ENCODE measurements at places on chromosomes 13 and 19. TPM values are rescaled to one million over a fixed set of nuclear protein-coding genes. Genes with fewer than 3 reads are reported as not detected.

DNA sequence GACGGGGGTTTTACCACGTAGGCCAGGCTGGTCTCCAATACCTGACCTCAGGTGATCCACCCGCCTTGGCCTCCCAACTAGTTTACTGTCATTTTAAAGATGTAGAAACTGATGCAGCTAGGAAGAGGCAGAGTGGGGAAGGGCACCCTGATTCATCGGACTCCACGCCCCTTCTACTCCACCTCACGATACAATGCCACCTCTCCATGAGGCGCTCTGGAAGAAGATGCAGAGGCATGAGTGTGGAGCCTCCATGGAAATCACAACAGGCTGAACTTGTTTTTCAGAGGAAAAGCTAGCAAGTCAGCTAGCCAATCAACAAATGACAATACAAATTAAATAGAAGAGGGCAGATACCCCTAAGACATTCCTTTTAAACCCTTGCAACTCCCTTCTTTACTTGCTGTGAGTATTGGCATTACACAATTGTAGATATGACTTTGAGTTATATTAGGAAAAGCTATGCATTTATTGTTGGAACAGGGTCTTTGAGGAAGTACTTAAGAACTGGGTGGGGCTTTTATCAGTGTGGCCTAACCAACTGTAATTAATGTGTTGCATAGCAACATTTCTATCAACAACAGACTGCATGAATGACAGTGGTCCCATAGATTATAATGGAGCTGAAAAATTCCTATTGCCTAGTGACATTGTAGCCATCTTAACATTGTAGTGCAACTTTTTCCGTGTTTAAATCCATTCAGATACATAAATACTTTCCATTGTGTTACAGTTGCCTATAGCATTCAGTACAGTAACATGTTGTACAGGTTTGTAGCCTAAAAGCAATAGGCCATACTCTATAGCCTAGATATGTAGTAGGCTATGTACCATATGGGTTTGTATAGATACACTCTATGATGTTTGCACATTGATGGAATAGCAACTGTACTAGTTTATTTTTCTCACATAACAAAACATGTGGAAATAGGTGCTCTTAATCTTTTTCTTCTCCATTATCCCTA lies 17.6 kb downstream of the WDFY2 start:
- no peak for DNase-seq

ADGRE1 gene
- 0.92 TPM for total RNA-seq

ZNF28 gene
- 24.2 TPM for total RNA-seq

DNA sequence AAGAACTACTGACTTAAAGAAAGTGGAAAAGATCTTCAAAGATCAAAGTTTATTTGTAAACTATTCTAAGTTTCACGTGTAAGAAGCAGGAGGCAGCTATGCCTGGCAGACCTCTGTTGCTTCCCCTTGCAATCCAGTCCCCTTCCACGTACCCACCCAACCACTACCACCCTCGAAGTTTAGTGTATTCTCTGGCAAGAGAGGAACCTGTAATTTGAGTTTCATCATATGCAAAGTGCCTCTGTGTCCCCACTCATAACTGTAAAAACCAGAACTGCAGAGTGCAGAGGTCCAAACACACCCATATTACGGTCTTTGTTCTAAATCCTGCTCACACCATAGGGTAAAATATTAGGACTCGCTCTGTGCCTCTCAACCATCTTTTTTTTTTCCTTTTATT lies 75.8 kb upstream of the FRY start:
- no peak for DNase-seq

UNC13A gene
- 0.24 TPM for total RNA-seq

LIPE gene
- total RNA-seq: 7.1 TPM

- DNase-seq: no peak
Observed at GRCh38 chr13:48761256-48761655, 107.5 kb downstream of the CYSLTR2 start.

DNA sequence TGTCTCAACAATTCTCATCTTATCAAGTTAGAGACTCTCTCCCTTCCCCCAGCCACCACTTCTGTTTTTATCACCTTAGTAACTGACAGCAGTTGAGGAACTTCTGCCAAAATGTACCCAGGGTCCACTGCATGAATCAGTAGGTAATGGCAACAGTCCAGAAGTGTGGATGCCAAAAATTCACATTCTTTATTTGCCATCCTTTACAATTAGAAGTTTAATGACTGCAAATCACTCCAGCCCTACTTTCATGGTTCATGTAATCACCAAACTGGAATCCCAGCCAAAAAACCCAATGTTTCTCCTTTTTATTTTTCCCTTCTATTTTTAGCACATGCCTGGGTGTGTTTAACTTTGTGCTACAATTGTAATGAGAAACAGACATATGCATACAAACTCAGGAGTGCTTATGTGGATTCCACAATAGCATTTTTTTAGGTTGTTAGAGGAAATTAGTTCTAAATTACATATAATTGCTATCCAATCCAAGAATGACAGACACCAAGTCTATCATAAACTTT lies 243.5 kb downstream of the RGCC start:
- DNase-seq: no peak

- peak; percentile 7 for DNase-seq
Observed at GRCh38 chr13:114105521-114106225, 26.8 kb downstream of the RASA3 start.

TEKTIP1 gene
- 2.2 TPM for total RNA-seq

DNA sequence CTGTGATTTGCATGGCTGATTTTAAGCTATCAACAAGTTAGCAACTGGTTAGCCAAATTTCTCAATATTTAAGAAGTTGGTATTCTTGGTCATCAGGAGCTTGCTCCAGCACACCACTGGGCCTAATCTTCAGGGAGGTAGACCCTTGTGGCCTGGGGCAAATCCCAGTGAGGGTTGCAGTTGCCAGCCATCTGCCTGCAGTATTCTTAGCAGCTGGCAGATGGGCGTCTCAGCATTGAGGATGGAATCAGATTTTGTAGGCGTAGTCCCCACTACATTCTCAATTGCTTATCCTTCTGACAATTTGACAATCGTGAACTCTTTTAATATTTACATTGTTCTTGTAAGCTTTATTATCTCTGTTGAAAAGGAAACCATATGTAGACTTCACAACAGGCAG lies 1266.2 kb downstream of the SLITRK5 start:
- DNase-seq: no peak

BIVM gene
- 14.9 TPM for total RNA-seq

DNA sequence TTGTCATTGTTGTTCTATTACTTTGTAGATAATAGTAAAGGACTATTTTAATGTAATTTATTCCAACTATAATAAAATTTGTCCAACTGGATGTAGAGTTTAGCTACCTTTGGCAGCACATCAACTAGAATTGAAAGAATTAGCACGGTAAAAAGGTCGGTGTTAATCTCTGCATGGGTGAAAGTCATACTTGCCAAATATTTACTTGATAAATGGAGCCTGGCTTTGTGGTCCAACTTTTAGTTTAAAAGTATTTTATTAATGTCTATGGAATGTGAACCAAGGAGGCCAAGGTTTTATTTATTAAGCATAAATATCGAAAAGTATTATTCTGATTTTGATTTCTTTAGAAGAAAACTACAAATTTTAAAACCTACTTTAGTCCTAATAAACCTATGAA lies 1389.0 kb downstream of the PCDH9 start:
- DNase-seq: no peak

GRCh38 chr13:27549406-27549981 lies 70.8 kb downstream of the LNX2 start:
- peak; percentile 80 for DNase-seq

DNA sequence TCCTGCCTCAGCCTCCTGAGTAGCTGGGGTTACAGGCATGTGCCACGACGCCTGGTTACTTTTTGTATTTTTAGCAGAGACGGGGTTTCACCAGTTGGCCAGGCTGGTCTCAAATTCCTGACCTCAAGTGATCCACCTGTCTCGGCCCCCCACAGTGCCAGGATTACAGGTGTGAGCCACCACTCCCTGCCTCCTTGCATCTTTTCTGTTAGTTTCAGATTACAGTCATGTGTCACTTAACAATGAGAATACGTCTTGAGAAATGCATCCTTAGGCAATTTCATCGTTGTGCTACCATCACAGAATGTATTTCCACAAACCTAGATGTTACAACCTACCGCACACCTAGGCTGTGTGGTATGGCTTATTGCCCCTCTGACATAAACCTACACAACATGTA lies 180.4 kb downstream of the TM9SF2 start:
- DNase-seq: no peak

CKM gene
- 0.50 TPM for total RNA-seq

KCTD4 gene
- total RNA-seq: 0.45 TPM

DNA sequence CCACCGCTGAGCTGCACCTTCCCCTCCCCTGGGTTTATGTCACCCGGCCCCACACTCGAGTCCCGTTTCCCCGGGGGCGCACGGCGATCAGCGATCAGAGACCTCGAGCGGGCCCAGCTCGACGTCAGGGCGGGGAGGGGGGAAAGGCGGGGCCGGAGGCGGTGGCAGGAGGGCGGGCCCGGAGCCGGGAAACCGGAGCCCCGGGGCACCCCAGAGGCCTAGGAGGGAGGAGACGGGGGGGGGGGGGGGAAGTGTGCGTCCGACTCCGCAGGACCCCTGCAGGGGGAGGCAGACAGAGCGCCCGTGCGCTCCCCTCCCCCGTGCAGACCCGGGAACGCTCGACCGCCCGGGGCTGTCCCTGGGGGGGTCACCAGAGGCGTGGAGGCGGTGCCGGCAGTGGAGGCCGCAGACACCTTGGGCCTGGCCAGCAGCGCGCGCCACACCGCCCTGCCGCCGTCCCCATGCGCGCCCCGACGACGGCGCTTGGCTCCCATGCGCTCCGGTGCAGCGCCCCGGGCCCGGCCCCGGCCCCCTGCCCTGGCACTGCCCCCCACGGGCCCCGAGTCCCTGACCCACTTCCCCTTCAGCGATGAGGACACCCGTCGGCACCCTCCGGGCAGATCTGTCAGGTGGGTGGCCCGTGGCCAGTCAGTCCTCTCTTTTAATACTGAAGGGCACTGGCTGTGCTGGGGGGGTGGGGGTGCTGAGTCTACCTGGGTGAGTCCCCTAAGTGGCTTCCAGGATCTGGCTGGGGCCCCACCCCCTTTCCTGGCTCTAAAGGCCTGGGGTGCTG lies 11.8 kb downstream of the PDE4A start:
- DNase-seq: peak; percentile 77

WDR62 gene
- 0.84 TPM for total RNA-seq

GRCh38 chr13:44409595-44409994 lies 36.0 kb downstream of the SERP2 start:
- no peak for DNase-seq

FBXO17 gene
- 3.3 TPM for total RNA-seq

DNA sequence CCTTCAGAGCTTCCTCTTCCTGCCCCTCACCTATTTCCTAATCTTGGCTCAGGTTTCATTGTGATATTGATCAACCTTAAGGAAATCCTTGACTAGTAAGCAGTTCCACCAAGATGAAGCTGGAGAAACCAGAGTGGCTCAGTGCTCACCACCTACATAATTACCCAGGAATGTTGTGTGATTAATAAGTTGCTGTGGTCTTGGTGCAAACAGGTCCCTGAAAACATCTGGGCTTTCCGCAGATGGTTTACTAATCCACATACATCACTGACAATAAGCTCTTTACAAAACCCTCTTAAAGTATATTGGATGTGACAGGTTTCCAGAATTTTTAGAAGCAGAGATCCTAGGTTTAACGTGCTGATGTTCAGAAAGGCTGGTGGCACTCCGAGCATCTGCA lies 8.6 kb upstream of the SERP2 start:
- DNase-seq: no peak

GRCh38 chr13:75829830-75830229 lies 193.7 kb downstream of the LMO7 start:
- no peak for DNase-seq

CGB7 gene
- not detected for total RNA-seq

TBXA2R gene
- total RNA-seq: 1.0 TPM

- DNase-seq: peak; percentile 74
Observed at GRCh38 chr19:12946092-12946721, 545 bp downstream of the RAD23A start.

GRCh38 chr19:6216996-6217751 lies 62.6 kb downstream of the MLLT1 start:
- no peak for DNase-seq

DNA sequence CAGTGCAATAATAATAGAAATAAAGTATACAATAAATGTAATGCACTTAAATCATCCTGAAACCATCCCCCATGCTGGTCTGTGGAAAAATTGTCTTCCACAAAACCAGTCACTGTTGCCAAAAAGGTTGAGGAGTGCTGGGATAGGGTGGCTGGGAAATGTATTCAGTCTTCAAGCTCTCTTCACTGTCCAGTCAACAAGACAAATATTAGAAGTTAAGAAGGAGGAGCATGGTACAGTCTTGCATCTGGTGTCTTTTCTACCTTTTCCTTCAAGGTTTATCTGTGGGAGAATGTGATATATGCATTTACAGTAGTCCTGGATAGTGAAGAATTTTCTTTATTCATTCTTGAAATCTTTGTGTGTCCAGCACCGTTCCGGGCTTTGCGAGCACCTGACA lies 203.4 kb downstream of the GPC5 start:
- no peak for DNase-seq

DNA sequence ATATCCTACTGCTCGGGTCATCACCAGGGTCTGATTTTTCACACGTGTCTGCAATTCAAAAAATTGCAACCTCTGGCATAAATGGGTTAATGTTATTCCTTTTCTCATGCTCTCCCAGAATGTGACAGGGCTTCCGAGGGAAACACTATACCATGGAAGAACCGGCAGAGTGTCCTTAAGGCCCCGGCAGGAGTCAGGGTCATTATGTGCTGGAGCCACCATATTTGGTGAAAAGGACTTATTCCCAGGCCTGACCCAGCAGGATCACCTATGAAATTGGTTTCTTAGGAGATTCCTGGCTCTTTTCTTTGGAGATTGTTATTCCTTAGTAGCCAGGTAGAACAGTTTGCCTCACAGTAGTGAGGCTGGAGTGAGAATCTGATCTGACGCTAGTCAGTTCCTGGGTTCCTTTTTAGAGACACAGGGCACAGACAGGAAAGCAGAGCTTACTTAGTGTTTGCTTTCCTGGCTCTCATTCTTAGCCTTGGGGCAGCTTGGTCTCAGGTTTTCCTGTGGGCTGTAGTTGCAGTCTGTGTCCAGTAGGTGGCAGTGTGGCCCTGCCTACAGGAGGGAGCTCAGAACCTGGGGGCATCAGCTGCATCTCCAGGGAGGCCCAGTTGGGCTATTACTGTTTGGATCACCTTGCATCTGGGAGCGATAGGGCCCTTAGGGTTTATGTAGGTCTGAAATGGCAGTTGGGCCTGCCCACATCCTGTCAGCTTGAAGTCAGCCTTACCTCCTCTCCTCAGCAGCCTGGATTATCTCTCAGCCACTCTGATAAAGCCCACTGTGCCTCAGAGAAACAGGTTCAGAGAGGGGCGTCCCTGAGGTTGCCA lies 12.4 kb downstream of the SNRNP70 start:
- peak; percentile 67 for DNase-seq

GJB6 gene
- not detected for total RNA-seq

GRCh38 chr13:112466132-112467058 lies 90.2 kb downstream of the SPACA7 start:
- DNase-seq: no peak

DNA sequence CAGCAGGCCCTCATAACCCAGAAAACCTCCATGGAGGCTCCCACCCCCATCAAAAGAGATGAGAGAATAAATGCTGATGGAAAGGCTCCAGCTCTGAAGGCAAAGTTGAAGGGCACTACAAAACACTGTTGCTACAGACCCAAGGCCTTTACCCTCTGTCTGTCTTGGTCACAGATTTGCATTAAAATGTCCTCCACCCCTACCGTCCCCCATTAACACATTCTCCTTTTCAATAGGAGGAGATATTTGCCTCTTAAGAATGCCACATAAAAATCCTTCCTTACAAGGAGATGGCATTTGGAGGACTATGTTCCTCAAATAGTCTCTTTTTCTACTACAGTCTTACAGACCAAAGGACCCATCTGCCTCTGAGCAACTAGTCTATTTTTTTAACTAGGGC lies 361.5 kb downstream of the ENOX1 start:
- no peak for DNase-seq

FSD1 gene
- 0.95 TPM for total RNA-seq

All from left colon (tissue), 2 donors.